PC-9 (cell line): ENCODE measurements at places on chromosomes 1 and 21. TPM values are rescaled to one million over a fixed set of nuclear protein-coding genes. Genes with fewer than 3 reads are reported as not detected.

ARHGEF19 gene
- total RNA-seq = 38.5 and 44.3 TPM in 2 replicates

ADORA1 gene
- 5.9 and 8.3 TPM in 2 replicates for total RNA-seq

TACSTD2 gene
- 489 and 702 TPM in 2 replicates for total RNA-seq

ZNF593OS gene
- not detected in 2 replicates for total RNA-seq
